RPMI8226 (cell line): ENCODE measurements at places on chromosomes 13 and 19.

GRCh38 chr19:33235996-33236350, 10.3 kb upstream of the SLC7A10 start:
- no peak for DNase-seq

DNA sequence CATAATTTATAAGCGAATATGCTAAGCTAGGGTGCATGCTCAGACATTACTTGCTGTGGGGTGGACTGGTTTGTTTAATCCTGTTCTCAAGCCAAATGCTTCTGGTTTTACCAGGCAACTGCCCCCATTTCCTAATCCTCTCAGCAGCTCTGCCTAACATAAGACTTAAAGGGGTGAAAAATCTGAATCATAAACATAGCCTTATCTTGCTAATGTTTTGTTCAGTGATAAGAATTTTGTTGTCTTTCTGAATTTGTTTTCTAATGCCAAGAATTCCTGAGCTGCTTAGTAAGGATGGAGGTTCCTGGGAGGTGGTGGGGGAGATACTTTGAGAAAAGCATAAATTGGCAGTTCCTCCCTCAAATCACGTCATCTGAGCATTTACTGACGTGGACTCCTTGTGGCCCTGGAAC, 42.7 kb downstream of the ING1 start:
- no peak for DNase-seq

DNA sequence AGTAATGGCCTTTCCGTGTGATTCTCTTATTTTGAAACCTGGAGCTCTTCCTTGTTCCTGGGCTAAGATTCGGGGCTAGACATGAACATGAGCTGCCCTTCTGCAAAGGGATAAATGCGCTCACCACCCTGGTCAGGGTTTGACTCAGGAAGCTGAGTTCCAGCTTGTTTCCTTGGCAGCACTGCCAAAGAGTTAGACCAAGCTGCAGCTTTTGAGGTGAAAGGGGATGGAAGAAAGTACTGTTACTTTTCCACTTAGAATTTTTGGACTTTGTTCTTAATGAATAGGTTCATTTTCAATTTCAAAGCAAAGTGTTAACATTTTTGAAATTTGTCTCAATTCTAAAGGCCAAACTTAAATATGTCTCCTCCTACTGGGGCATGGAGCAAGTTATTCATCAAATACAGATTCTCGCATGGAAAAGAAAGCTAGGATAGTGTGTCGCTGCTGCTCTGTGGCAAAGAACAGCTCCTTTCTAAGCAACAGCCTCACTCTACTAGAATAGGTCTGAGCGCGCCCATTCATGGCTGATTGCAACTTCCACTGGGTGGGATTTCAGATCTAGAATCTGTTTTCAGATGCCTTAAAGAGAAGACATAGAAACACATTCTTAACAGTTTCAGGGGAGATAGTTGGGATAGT, 2.2 kb downstream of the RGCC start:
- DNase-seq, result no peak

GRCh38 chr13:74555276-74555625, 421.0 kb upstream of the KLF12 start:
- no peak for DNase-seq

DNA sequence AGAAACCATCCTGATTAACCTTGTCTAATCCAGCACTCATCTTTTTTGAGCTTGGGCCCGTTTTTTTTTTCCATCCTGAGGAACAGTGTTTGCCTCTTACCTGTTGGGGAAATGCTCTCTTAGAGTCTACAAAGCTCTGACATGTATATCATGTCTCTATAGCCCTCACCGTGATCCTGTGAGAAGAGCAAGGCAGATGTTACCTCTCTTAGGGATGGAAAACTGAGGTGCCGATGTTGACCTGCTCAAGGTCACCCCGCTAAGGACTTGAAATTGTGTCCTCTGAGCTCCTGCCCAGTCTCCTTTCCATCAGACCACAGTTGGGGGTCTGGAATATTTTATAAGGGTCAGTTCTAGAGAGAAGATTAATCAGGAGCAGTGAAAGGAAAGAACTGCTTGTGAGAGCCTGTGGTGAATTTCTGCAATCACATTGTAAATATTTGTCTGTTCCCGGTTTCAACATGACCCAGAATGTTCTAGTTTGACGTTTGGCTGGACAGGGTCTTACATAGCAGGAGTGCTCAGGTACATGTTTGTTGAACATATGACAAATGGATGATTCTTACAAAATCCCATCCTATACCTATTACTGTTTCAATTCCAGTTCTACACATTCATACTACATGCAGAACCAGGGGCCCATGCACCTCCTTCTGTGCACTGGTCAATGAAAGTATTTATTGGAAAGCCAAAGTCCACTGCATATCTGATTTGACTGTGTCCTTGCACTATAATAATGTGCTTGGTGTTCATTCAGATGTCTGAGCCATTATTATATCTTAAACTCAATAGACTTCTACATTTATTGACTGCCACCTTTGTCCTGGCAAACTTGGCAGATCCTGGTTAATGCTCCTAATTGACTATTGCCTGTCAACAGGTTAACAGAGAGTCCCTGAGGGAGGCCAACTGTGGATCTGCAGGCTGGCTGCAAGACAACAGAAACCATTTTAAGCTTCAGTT, 12.1 kb downstream of the SLC25A15 start:
- no peak for DNase-seq
